ENCODE measurements at places on chromosomes 2 and 18. TPM values are rescaled to one million over a fixed set of nuclear protein-coding genes. Genes with fewer than 3 reads are reported as not detected.

DNA sequence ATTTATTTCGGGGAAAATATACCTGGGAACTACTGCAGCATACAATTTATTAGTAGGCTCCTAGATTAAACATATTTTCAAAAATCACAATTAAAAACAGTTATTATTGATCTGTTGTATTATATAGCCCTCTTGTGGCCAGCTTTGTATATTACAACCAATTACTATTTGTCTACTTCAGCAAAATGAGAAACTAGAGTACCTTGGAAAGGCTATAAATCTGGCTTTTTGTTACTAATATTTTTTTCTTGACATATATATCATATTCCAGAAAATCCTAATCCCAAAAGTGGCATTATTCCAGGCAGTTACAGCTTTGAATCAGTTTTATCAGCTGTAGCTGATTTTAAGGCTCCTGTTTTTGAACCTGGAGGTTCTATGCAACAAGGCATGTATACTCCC is 101.2 kb downstream of the UBR3 start:
- peaks cover 10% of the 10 kb centered on the region for H3K36me3 ChIP-seq
- H3K4me3 ChIP-seq, result no peak overlapping the region
- DNase-seq, result no peak
- no peaks in the 10 kb centered on the region for H3K4me1 ChIP-seq
- H3K27ac ChIP-seq, result no peak overlapping the region

DNA sequence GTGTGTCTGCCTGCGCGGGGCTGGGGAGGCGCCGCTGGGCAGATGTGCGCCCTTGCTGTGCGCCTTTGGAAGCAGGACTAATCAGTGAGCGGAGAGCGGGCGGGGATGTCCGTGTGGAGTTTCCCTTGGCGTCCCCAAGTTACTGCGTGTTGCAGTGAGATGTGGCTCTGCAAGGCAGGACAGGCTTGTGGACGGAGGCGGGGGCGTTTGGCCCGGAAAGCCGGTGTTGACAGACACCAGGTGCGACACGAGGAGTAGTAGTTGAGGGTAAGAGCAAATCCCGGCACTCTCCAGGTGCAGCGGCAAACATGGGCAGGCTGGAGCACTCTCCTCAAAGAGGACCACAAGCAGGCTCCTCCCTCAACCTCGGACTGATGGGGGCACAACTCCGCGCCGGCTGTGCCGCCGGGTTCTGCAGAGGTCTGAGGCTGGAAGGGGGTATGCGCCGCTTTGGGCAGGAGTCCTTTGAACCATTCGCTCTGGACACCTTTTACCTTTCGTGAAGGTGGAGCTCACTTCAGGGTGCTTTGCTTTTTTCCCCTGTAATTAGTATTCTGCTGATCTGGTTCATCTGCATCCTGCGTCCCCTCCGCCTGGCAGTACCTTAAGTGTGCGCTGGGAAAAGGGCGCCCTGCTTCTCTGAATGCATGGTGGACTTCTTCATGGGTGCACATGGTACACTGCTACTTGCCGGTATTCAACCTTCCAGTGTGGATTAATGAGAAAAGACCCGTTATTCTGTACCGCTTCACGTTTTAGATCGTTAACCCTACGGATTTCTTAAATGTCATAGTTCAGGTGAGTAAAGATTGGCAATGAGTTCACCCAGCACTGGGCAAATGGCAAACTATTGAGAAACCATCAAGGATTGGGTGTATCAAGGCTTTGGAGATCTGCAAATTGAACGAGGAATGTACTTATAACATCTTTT is 608 bp downstream of the CDH7 start:
- no peak overlapping the region for H3K27ac ChIP-seq
- H3K4me1 ChIP-seq, result no peaks in the 10 kb centered on the region

GRCh38 chr2:180219491-180219890 is 212.4 kb upstream of the CWC22 start:
- DNase-seq, result no peak
- no peak overlapping the region for H3K4me3 ChIP-seq
- no peak overlapping the region for H3K27ac ChIP-seq
- no peaks in the 10 kb centered on the region for H3K36me3 ChIP-seq
- H3K27me3 ChIP-seq, result no peaks in the 10 kb centered on the region

DNA sequence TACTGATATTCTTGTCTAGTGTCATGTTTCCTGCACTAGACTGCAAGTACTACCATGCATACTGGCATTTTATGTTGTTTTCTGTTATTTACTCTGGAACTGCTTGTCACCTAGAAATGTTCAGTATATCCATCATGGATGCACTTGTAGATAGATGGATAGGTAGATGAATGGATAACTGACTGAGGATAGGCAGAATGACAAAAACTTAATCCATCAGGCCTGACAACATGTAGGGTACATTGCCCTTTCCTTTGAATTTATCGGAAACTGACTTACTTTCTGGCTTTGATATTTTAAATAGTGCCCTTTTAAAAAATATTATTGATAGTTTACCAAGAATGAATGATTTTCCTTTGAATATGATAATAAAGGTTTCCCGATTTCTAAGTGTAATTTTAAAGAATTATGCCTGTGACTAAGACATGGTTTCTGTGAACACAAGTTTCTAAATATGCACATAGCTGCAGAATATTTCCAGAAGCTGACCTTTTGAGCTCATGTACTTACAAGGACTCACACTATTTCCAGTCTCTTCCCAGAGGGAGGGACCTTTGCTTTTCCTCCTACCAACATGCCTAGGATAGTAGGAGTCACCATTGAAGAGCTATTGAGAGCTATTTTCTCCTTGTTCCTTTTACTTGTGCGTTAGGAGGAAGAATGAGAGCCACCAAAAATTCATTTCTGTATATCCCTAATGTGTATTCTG is 81.3 kb downstream of the ANKRD12 start:
- H3K4me3 ChIP-seq, result no peak overlapping the region
- no peaks in the 10 kb centered on the region for H3K4me1 ChIP-seq
- DNase-seq, result no peak
- no peak overlapping the region for H3K27ac ChIP-seq
- H3K36me3 ChIP-seq, result peaks cover 88% of the 10 kb centered on the region
- no peaks in the 10 kb centered on the region for H3K27me3 ChIP-seq

- no peaks in the 10 kb centered on the region for H3K36me3 ChIP-seq
- peaks cover 7% of the 10 kb centered on the region for H3K4me1 ChIP-seq
- peaks cover 6% of the 10 kb centered on the region for H3K27me3 ChIP-seq
- no peak overlapping the region for H3K27ac ChIP-seq
Measured at GRCh38 chr18:76524477-76524876, 29.4 kb upstream of the ZNF516 start.

- H3K27me3 ChIP-seq, result no peaks in the 10 kb centered on the region
- DNase-seq, result no peak
- no peak overlapping the region for H3K27ac ChIP-seq
Measured at GRCh38 chr18:63145851-63146555, 173.6 kb downstream of the BCL2 start.

DNA sequence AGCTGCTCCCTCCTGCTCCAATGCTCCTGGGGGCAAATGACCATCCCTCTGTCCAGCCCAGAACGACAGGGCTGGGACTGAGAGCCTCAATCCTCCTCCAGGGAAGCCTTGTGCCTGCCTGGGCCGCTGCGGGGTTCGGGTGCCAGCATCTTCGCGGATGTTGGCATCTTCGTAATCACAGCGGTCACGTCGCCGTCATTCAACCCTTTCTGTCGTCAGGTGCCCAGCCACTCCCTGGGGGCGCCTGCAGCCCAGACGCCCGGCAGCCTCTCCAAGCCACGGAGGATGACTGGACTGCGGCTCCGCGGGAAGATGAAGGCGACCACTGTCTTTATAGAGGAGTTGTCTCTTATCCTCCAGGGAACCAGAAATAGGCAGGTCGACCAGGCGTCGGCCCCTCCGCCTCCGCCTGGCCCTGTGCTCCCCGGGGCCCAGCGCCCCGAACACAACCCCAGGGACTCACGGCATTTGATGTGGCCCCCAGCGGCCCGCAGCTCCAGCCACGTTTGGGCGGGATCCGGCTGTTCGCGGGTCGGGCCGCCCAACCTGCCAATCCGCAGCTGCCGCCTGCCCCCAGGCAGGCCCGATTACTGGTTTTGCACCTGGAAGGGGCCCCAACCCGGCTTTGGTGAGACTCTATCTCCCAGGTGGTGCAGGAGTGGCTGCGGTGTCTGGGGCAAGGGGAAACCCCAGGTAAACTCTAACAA is 113.9 kb downstream of the THNSL2 start:
- peaks cover 18% of the 10 kb centered on the region for H3K27me3 ChIP-seq
- H3K36me3 ChIP-seq, result no peaks in the 10 kb centered on the region
- H3K4me3 ChIP-seq, result no peak overlapping the region
- no peak for DNase-seq
- H3K27ac ChIP-seq, result no peak overlapping the region
- no peaks in the 10 kb centered on the region for H3K4me1 ChIP-seq

DNA sequence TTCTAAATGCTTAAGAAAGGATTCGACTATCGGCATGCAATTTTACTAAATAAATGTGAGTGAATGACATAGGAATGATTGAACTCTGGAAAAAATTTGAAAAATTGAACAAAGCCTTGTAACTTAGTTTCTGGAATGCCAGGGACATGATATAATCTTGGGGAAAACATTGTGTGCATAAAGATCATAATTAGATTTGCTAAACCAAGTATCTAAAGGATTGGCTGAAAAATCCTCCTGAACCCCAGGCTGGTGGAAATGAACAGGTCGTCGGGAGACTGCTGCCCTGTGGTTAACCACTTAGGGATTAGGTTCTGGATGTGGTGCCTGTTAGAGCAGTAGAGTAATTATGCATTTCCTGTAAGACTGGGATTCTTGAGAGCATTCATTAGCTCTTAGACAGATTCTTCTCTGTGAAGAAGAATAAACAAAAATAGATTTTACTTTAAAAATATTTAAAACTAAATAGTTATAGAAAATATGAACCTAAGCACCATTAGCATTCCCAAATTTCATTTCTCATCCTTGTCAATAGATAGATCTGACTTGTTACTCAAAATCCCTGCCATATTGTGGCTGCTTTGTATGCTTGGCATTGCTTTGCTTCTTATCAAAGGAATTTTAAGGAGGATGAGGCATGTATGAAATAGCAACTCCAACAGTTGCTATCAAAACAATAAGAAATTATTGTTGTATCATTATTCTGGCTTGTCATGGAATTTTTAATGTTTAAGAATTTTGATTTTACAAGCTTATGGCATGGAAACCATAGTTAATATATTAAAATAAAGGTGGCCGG is 55.9 kb downstream of the LYPD6B start:
- H3K27ac ChIP-seq, result no peak overlapping the region
- H3K4me3 ChIP-seq, result no peak overlapping the region
- H3K27me3 ChIP-seq, result peaks cover 2% of the 10 kb centered on the region
- no peaks in the 10 kb centered on the region for H3K36me3 ChIP-seq
- H3K4me1 ChIP-seq, result no peaks in the 10 kb centered on the region

DNA sequence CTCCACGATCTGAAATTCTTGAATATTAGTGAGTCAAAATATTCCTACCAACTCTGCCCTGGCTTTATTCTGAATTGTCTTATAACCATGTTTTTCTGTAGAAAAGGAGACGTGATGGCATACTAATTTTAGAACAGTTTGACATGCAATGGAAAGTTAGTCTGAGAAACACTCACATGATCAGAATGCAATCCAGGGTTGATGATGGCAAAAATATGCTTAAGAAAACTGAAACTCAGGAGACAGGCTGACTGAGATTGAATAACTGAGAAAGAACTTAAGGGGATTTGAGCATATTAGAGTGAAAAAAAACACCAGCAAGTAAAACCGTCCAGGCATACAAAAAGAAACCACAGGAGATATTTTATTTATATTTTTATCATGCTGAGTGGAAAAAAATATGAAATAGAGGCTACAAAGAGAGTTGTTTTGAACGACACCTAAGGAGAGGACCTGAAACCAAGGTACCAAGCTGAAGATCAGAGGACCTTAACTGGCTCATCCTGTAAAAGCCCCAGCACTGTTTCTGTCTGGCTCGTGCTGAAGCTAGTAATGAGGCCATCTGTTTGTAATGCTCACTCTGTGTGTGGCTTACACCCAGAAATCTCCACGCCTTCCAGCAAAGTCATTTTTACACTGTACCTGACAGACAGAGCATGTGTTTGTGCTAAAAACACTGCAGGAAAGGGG is 437.2 kb upstream of the PKDCC start:
- H3K4me1 ChIP-seq, result no peaks in the 10 kb centered on the region
- H3K27me3 ChIP-seq, result no peaks in the 10 kb centered on the region
- H3K36me3 ChIP-seq, result no peaks in the 10 kb centered on the region
- H3K27ac ChIP-seq, result no peak overlapping the region
- H3K4me3 ChIP-seq, result no peak overlapping the region
- no peak for DNase-seq

GRCh38 chr2:241902357-241902991 is 32.9 kb downstream of the RTP5 start:
- H3K27me3 ChIP-seq, result no peaks in the 10 kb centered on the region
- H3K27ac ChIP-seq, result no peak overlapping the region

- H3K4me1 ChIP-seq, result no peaks in the 10 kb centered on the region
- H3K4me3 ChIP-seq, result no peak overlapping the region
- H3K27me3 ChIP-seq, result peaks cover 6% of the 10 kb centered on the region
- H3K36me3 ChIP-seq, result no peaks in the 10 kb centered on the region
Measured at GRCh38 chr2:238305965-238306671, 14.2 kb upstream of the TRAF3IP1 start.

DNA sequence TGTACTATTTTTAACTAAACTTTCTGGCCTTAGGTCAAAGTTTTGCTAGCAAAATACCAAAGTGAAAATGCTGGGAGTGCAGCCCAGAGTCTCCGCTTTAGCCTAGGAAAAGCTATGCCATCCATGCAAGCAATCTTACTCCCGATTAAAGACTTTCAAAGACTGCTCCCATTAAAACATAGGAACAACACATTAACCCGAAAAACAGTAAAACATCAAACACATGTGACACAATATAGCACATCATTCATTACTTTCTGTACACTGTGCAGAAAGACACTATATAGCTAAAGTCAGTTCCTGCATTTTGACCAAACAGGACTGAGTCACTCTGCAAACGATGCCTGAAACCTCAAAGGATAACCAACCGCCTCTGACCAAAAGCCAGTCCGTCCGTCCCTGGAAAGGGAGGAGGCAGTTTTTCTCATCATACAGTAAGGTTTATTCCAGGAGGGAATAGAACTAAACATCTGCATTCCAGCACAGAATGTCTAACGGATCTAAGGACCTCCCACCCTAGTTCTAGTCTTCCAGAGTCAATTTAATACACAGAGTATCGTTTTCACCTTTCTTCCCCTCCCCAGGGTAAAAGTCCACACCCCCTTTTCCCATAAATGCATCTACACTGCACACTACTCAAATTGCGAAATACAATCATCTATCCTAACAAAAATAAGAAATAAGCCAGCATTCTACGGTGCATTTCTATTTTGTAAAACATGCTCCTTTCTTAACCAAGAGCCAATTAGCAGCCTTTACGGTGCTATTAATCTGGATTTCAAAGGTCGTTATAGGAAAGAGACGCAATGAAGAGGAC is 1.7 kb downstream of the ROCK2 start:
- H3K27ac ChIP-seq, result no peak overlapping the region
- no peak for DNase-seq
- peaks cover 16% of the 10 kb centered on the region for H3K4me1 ChIP-seq
- H3K27me3 ChIP-seq, result no peaks in the 10 kb centered on the region

The ARHGEF4 gene
- 4.1 TPM for total RNA-seq

The TMEM185B gene
- total RNA-seq, result 17.7 TPM

The MYL1 gene
- not detected for total RNA-seq

The ORC4 gene
- 33.9 TPM for total RNA-seq

The MYOM1 gene
- 1.5 TPM for total RNA-seq

The TTN gene
- 27.5 TPM for total RNA-seq

Measured in CD4-positive, alpha-beta T cell (primary cell).